ENCODE measurements at places on chromosomes 7 and 10. TPM values are rescaled to one million over a fixed set of nuclear protein-coding genes. Genes with fewer than 3 reads are reported as not detected.

Gene MYOZ1
- total RNA-seq = 552 TPM

Gene LRRC18
- 0.18 TPM for total RNA-seq

Gene CUX1
- total RNA-seq = 31.6 TPM

Gene CDNF
- total RNA-seq = 1.8 TPM

DNA sequence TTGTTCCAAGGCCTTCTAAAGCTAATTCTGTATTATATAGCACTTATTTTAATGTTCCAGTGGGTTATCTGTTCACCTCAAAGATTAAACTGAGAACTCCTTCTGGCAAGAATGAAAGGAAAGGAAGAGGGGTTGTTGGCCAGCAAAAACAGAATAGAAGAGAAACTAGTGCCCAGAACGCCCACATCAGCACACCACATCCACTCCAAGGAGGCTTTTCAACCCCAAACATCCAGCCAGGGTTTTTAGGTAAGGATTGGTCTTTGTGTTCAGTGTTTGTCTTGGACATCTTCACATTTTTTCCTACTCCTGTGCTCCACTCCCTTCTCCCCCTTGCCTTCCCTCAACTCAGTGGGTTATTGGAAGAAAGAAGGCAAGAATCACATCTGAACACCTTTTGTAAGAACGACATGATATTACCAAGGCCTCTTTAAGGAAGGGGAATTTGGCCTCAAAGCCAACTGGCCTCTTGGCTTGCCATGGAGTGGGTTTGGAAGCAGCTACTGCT is 55.8 kb downstream of the BICC1 start:
- H3K4me3 ChIP-seq = no peak overlapping the region
- peaks cover 4% of the 10 kb centered on the region for H3K4me1 ChIP-seq
- no peaks in the 10 kb centered on the region for H3K27me3 ChIP-seq
- no peak overlapping the region for H3K27ac ChIP-seq
- DNase-seq = no peak

- H3K4me1 ChIP-seq = peaks cover 34% of the 10 kb centered on the region
- DNase-seq = peak; percentile 69
- peaks cover 19% of the 10 kb centered on the region for H3K27me3 ChIP-seq
- peak overlapping the region; percentile 50 for H3K4me3 ChIP-seq
- peaks cover 25% of the 10 kb centered on the region for H3K36me3 ChIP-seq
- no peak overlapping the region for H3K27ac ChIP-seq
Observed at GRCh38 chr7:128869138-128869943, 6.7 kb downstream of the ATP6V1F start.

DNA sequence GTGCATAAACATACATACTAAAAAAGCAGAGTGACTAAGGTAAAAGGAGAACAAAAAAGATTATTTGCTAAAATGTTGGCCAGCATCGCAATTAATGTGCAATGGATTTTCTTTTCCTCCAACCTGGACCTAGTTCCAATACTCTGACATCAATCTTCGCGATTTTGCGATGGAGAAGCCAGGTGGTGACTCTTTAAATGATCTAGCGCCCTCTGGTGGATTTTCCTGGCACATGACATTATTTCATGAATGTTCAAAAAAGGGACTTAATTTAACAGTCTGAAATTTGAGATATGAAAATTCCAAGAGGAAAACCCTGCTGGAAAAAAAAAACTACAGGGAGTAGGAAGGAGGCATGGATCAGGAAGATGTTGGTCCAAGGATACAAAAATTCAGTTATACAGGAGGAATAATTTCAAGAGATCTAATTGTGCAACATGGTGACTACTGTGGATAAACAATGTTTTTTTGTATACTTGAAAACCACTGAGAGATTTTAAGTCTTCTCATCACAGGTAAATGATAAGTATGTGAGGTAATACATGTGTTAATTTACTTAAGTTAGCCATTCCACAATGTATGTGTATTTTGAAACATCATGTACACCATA is 4.3 kb upstream of the KCNMA1 start:
- no peak overlapping the region for H3K4me3 ChIP-seq
- peaks cover 40% of the 10 kb centered on the region for H3K27me3 ChIP-seq
- H3K4me1 ChIP-seq = peaks cover 8% of the 10 kb centered on the region
- peak; percentile 93 for DNase-seq

DNA sequence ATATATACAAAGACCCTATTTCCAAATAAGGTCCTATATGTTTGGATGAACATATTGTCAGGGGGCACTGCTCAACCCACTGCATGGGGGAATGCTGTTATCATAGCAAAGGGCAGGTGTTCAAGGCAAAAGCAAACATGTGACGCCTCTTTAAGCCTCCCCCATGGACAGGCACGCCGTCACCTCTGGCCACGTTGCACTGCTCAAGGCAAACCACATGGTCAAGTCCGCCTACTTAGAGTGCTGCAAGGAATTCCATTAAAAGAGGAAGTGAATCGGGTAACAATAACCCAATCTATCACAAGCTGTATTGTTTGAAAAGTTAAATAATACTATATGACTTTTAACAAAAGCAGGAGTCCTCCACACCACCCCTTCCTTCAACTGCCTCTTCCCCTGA is 8.8 kb upstream of the CALD1 start:
- no peaks in the 10 kb centered on the region for H3K27me3 ChIP-seq
- no peak overlapping the region for H3K4me3 ChIP-seq
- H3K36me3 ChIP-seq = no peaks in the 10 kb centered on the region
- no peak for DNase-seq

DNA sequence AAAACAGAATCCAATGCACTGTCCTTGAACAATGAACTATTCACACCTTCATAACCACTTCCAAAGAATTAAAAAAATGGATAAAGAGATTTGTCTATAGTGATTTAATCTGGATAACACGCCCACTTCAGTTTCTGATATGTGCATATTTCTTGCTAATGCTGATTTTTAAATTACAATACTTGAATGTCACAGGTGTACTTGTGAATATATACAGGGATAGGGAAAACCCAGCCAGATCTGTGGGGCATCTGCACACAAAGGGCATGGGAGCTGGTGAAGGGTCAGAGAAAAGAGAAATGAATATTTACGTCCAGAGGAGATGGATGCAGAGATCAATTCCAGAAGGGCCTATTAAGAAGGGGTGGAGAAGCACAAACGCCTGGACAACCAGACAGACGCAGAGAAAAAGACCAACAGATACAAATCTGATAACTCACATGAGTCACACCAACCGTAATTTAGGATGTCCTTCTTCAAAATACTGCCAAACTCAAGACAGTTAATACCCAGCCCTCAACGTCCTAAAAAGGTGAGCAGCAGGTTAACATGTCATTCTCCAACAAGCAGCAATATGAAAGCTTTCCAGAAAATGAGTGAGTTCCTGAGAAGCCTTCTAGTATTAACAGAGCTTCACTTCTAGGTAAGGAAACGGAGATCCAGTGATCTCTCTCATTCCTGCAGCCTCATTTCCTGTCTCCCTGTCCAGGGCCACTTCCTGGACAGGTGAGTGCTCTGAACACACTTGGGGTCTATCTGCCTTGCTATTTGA is 41.9 kb downstream of the PIP4K2A start:
- H3K4me3 ChIP-seq = no peak overlapping the region
- no peaks in the 10 kb centered on the region for H3K36me3 ChIP-seq
- no peak overlapping the region for H3K27ac ChIP-seq
- DNase-seq = no peak
- no peaks in the 10 kb centered on the region for H3K27me3 ChIP-seq

DNA sequence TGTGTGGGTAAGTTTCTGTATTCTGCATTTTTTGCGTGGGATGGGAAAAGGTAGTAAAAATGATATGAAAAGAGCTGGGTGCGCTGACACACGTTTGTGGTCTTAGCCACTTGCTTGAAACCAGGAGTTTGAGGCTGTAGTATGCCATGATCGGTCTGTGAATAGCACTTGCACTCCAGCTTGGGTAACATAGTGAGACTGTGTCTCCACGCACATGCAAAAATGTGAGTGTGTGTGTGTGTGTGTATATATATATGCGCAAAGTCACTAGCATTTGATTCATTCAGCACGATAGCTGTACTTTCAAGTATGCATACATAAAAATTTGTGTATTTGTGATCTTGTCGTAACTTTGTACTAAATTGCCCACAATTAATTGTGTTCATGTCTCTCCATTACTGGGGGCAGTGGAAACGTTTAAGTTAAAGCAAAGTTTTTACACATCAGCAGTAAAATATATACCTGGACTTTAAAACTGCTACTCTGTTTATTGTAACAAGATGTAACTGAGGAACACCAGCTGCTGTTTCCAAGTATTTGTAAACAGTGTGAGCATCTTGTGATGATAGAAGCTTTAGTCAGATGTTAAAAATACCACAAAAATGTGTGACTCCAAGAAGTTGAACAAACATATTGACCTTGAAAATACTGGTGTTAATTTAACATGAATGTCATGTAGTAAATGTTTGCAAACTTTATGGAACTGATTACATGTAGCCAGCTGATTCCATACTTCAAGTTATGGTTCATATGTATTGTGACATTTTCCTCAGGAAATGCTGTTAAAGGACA is 1.6 kb downstream of the ZRANB1 start:
- no peaks in the 10 kb centered on the region for H3K4me1 ChIP-seq
- DNase-seq = peak; percentile 42
- no peak overlapping the region for H3K27ac ChIP-seq
- H3K27me3 ChIP-seq = no peaks in the 10 kb centered on the region
- H3K36me3 ChIP-seq = peaks cover 10% of the 10 kb centered on the region

All from muscle of leg (tissue), 16 donors.